ENCODE measurements at places on chromosomes 12 and 14.

GRCh38 chr14:81268016-81268416 lies 47.3 kb upstream of the GTF2A1 start:
- DNase-seq = no peak

DNA sequence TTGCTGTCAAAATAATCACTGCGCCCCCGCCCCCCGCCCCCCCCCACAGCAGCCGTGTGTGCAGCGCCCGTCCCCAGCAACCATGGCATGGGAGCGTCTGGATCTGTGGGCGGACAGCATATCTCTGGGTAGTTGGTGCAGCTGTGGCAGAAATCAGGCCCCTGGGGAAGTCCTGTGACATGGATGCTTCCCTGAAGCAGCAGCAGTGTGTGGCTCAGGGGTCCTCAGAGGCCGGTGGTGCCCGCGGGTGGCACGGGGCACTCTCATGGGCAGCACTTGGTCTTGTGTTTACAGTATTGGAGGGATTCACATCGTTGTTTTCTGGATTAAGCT lies 19.2 kb downstream of the XRCC3 start:
- no peak for DNase-seq

- DNase-seq = no peak
Observed at GRCh38 chr12:92690601-92691000, 12.2 kb upstream of the PLEKHG7 start.

GRCh38 chr12:53624458-53624857 lies 1.7 kb downstream of the ATF7 start:
- DNase-seq = no peak

- DNase-seq = no peak
Observed at GRCh38 chr12:15688202-15688736, 100.9 kb downstream of the EPS8 start.

DNA sequence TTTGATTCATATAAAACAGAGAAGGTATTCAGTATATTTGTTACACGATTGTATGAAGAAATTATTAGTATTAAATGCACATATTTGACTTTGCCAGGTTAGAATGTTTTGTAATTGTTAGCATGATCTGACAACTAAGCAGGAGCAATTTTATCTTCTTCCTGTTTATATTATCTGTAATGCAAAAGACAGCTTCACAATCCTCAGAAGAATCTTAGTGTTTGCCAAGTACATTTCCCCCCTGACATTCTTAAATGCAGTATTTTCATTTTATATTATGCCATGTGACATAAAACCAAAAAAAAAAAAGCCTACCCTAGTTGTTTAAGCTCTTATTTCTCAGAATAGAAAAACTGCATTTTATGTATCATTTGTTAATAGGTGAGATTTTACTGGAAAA lies 469.4 kb downstream of the FOXG1 start:
- DNase-seq = no peak

DNA sequence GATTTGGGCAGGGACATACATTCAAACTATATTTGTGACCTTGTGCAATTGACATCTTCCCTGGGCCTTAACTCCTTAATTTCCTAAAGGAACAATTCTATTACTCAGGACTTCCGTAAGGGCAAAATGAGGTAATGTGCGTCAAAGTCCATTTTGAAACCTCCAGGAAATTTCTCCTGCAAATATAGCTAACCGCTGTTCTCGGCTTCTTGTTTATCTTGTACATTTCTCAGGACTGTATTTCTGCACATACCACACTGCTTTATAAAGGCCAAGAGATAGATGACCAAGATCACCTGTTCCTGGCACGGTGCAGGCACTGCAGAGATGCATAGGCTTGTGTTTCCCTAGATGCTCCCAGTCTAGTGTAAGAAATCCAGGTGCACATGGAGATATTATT lies 1009.4 kb downstream of the BCL11B start:
- no peak for DNase-seq

- DNase-seq = peak; percentile 51
Observed at GRCh38 chr12:108838194-108839017, 19.0 kb downstream of the SSH1 start.

DNA sequence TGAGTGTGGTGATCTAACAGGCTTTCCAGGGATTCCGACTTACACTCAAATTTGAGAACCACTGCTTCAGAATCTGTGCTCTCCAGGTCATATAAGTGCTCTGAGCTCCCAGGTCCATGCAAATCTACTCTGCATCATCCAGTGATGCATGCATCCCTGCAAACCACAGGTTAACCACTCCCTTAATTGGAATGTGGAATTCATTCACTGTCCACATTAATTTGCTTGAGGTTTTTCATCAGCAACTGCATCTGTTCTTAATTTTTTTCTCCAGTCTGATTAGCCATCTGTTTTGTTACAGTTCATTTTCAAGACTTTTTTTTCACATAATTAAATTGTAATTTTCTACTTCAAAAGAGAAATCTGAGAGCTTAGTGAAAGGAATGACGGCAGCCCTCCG lies 43.4 kb upstream of the RIN3 start:
- no peak for DNase-seq

- no peak for DNase-seq
Observed at GRCh38 chr12:99948370-99948769, 36.4 kb downstream of the ANKS1B start.

DNA sequence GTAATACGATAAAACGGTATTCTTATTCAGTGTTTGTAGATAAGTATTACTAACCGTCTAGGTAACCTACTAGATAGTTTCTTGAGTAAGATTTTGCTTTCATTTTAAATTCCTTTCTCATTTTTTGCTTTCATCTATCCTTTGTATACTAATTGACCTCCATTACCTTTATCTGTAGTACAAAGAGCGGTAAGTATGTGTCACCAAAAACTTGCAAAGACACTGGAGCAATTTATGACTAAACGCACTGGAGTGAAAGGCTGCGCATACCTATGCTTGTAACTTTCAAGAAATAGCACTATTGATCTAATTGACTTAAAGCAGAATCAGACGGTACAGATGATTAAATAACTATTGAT lies 1.7 kb downstream of the ARHGAP5 start:
- DNase-seq = peak; percentile 5

- DNase-seq = no peak
Observed at GRCh38 chr14:20048202-20048601, 11.6 kb upstream of the OR4L1 start.

DNA sequence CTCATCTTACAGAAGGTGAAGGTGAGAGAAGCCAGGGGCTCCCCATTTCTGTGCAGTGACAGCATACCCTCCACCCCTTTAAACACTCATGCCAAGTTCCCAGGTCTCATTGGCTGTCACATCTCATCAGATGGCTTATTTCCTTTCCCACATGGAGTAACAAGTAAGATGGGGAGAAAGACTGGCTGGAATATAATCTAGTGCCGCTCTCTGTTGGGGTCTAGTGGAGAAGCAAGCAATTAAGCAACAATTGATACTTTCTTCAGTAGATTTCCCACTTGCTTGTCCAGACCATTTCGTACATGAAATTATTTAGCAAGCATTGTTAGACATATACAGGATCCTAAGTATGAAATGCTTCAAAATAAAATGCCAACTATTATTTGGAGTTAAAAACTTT lies 92.2 kb downstream of the SLC5A8 start:
- no peak for DNase-seq

- no peak for DNase-seq
Observed at GRCh38 chr12:27009881-27010301, 4.3 kb downstream of the TM7SF3 start.

DNA sequence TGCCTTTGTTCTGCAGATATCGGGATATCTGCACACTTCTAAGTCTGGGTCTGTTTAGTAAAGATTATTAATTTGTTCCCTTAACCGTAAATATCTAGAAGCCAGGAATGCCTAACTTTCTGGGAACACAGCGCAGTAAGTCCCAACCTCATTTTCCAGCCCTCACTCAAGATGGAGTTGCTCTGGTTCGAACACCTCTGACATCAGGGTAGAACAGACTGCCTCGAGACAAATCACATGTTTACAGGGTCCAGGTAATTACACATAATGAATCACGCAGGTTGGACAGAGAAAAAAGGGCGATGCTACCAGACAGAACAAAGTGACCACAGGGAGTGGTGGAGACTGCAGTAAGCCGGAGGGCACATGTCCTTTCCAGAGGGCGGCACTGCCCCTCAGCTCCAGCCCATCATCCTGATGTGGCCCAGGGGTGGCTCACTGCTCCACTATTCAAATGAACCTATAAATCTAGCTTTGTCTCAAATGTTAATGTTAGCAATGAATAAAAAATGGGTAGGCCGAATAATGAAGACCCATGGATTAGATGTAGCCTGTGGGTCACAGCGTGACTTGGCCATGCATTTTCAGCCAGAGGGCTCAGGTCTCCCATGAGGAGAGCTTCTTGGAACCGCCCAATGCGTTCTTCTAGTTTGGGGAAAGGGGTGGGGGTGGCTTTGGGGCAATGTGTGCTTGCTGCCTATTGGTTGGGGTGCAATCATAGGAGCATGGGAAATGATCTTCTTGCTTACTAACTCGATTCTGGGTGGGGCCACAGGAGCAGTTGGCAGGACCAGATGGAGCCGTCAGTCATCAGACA lies 159.0 kb upstream of the SFSWAP start:
- no peak for DNase-seq

DNA sequence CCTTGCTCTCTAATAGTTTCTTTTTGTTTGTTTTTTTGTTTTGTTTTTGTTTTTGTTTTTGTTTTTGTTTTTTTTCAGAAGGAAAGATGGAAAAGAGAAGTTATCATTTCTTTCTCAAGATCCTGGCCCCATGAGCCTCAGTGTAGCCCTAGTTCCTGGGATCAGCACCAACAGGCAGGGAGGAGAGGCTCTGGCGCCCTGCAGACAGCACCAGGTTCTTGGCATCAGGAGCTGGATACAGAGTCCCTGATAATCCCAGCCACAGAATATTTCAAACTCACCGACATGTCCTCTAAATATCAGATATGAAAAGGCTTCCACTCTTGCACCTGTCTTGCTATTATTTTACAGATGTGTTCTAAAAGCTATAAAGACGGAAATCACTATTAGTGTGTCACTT lies 52.7 kb downstream of the FOXN3 start:
- no peak for DNase-seq

- DNase-seq = no peak
Observed at GRCh38 chr14:98198385-98198784, 1073.6 kb downstream of the BCL11B start.

DNA sequence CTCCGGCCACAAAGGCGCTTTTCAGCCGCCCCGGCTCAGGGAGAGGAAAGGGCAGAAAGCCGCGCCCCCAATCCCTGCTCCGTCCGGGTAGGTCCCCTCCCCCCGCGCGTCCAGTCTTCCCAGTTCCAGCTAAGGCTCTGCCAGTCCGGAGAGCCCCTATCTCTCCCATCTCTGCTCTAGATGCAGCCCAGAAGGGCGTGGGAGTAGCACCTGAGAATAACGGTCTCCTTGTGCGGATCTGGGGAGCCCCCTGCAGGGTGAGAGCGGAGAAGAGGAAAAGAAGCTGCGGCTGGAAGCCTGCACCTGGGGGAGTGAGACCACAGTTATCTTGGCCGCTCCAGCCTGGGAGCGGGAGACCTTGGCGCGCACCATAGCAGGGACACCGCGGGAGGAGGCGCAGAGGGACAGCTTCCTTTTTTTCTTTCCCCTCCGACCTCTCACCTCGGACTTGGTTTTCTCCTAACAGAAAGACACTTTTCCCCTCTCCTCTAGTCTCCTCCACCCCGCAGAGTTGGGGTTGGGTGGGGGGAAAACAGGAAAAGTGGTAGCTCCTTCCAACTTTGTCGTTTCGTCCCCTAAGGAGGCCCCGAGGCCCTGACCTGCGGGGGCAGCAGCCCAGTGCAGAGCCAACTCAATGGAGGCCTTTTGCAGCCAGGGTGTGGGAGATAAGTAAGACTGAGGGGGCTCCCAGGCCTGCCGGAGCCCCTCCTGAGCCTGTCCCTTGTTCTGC lies 2.4 kb downstream of the DHH start:
- no peak for DNase-seq

DNA sequence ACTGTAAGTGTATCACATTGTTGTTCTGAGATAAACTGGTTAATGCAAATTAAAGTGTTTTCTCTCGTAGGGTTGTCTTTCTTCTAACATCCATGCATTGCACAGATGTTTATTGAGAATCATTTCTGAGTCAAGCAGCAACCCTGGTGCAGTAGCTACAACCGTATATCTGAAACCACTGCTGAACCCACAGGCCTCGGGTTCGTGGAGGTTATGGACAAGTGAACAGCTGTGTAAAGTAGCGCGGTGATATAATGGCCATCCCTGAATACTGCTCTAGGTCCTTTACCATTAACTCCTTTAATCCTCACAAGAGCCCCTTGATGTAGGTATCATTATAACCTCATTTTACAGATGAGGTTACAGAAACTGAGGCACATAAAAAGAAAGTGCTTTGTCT lies 486.1 kb upstream of the TMEM132C start:
- DNase-seq = no peak

DNA sequence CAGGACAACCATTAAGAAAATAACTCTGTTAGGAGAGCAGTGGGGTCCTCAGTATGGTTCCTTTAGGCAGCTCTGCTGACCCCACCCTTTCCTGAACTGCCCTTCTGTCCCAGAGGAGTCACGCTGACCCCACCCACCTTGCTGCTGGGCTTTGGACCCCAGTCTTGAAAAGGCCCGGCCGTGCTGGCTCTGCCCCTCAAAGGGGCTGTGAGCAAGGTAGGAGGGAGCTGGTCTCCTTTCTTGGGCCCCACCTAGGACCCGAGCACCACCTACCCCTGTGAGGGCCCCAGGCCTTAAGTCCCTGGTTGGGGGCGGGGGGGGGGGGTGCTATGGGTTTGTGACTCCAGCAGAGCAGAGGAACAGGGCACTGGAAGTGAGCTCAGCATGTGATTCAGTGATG lies 171.1 kb downstream of the MON2 start:
- DNase-seq = no peak

DNA sequence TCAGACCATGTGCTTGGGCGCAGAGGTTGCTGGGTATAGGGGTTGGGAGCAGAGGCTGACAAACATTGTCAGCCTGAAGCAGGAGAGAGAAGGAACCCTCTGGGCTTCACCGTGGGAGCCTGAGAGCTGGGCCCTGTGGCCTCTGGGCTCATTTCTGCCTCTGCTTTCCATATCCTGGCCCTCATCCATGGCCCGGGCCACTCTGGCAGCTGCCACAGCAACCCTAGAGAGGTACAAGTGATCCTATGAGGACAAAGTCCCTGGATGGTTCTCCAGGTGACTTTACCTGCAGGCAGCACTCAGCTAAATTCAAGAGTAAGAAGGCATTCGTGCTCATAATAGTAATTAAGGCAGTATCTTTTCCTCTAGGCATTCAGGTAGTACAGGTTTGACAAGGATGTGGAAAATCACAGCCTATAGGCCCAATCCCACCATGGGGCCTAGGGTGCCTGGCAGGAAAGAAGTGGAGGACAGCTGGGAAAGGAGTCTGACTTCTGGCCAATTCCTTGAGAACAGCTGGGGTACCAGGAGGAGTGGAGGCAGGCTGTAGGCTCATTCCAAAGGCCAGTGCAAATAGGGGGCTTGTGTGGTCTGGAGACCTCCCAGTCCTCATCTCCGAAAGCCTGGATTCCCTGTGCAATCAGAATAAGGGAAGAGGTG lies 3.6 kb upstream of the TTC7B start:
- no peak for DNase-seq

DNA sequence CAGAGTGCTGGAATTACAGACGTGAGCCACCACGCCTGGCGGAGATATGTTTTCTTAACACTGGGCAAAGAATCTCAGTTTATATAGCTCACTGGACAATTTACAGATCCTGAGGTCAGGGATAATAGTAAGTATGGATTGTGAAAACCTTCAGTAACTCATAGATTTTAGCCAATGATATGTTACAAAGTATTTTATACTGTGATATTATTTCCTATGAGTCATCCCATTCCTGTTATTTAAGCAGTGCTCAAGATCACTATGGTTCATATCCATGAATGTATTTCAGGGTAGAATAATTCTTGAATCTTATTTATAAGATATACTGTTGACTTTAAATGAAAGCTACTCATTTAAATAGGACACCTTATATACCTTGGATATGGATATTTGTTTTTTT lies 107.2 kb downstream of the RAD51B start:
- no peak for DNase-seq
